GM12864 (cell line): ENCODE measurements at places on chromosomes 13 and 19.

DNA sequence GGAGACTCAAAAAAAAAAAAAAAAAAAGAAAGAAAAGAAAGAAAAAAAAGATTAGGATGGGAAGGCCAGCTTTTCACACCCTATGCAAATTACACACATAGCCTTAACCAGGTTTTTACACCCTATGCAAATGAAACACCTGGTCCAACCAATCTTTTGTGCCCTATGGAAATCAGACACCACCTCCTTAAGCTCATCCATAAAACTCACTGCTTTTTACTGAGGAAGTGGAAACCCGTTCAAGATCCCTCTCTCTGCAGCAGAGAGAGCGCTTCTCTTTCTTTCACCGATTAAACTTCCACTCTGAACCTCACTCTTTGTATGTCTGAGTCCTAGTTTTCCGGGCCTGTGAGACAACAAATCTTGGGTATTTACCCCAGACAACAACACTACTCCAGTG lies 25.3 kb upstream of the HOMER3 start:
- no peak for DNase-seq

DNA sequence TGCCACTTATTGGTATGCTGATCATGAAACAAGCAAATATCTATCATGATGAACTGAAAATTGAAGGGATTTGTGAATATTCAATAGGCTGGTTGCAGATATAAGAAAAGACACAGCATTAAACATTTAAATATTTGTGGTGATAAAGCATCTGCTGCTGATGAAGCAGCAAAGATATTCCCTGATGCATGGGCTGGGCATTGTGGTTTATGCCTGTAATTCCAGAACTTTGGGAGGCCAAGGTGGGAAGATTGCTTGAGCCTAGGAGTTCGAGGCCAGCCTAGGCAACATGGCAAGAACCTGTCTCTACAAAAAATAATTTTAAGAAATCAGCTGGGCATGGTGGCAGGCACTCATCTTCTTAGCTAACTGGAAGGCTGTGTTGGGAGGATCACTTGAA lies 54.5 kb downstream of the GPR180 start:
- no peak for DNase-seq

- no peak for DNase-seq
Observed at GRCh38 chr19:40685016-40685526, 5.4 kb downstream of the NUMBL start.

DNA sequence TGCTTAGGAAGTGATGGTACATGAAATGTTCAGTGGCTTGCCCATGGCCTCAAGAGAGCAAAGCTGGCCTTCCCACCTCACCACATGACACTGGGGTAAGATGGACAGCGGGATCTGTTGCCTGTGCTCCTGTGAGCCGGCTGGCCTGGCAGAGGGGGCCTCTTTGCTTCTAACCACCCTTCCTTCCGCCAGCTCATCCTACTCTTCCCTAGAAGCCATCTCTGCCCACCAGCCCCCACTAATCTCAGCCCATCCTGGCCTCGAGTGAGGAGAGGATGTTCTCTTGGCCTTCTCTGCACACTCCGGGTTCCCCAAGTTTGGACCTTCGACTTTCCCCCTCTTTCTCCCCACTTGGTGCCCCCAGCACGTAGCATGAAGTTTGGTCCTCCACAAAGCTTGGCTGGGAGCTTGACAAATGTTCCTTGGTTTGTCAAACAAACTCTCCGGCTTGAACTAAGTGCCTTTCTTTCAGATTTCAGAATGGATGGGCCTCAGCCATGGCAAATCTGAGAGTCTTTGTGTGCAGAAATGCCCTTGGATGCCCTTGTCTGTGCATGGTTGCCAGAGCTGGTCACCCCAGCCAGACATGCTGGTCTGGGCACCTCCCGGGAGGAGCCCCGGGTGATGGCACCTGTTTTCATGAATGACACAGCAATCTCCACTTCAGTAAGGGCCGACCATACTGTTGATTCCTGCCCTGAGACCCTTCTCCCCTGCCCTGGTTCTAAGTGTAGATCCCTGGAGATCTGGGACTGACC lies 145.5 kb downstream of the URI1 start:
- no peak for DNase-seq

DNA sequence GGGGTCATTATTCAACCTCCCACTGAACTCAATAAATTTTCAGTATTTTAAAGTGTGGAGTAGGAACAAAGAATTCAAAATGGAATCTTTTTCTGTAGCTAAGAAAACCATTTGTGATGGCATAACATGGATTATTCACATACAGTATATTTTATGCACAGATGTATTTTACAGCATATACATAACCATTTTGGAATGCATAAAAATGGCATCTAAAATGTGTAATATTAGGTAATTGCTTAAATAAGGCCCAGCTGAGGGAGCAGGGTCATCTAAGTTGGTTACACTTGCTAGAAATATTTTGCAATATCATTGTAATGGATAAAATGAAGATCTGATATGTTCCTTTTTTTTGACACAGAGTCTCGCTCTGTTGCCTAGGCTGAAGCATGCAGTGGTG lies 146.9 kb downstream of the LMO7 start:
- no peak for DNase-seq

GRCh38 chr13:113862931-113863523 lies 849 bp downstream of the GAS6 start:
- DNase-seq = no peak

DNA sequence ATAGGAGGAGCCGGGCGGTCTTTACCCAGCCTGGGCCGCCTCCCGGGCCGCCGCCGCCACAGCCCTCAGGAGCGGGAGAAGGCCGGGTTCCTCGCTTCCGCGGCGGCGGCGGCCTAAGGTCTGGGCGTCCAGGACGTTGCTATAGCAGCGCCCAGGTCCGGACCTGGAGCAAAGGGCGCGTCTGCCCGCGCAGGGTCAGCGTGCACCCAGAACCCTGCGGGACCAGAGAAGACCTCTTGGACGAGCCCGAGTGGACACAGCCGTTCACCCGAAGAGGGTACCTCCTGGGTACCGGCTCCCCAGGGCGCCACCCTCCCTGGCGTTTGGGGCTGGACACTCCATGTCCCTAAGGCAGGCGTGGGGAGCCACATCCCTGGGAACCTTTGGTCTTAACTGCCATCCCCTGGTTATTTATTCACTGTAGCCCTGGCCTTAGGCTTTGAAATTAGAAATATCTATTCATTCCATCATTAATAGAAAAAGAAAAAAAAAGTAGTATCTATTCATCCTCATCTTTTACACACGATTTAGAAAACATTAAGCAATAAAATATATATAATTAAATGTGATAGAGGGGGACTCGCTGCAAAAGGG lies 2.4 kb downstream of the DZIP1 start:
- no peak for DNase-seq

- DNase-seq = no peak
Observed at GRCh38 chr19:44618640-44619357, 5.4 kb downstream of the IGSF23 start.

GRCh38 chr19:5052945-5053485 lies 84.1 kb downstream of the KDM4B start:
- DNase-seq = no peak

DNA sequence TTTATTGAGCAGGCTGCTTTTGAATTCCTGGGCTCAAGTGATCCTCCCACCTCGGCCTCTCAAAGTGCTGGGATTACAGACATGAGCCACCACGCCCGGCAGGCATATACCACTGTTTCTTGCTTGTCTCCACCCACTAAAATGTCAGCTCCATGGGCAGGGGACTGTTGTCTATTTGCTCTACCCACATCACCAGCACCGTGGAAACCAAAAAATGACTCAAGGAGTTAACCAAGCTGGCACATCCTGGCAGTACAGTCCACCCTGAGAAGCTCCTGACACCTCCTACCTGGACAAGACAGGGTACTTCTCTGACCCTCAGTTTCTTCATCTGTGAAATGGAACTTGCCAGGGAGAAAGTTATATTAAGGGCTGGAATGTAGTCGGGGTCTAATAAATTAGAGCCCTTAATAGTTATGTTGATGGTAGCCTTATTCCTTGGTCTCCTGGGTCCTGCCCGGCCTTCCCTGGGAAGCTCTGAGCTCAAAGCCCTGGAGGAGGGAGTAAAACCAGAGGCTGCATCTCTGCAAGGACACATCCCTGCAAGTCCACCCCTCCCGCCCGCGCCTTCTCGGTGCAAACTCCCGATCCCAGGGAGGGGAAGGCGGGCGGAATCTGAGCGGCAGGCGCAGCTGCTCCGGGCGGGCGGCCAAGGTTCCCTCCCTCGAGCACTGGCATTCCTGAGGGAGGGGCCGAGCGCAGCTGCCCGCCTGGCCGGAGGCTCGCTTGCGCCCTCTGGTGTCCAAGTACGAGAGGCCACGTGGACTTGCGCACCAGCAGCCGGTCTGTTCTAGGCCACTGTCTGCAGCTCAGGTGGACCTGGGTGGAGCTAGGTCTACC lies 14.1 kb downstream of the RDH8 start:
- peak; percentile 44 for DNase-seq

DNA sequence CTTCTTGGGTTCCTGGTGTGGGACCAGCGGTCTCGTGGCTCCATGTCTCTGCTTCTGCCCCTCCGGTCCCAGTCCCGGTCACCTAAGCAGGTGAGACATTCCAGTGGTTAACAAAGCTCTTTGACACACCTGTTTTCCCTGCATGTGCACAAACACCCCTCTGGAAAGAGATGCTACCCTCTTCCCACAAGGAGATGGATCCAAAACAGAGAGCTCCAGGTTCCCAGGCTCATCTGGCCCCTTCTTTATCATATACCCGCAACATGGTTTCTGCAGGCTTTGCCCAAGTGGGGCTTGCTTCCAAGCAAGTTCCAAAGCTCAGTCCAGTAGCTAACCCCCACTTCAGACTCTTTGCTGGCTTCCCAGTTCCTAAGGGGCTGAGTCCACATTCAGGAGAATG lies 17.8 kb downstream of the PEG3 start:
- no peak for DNase-seq

- no peak for DNase-seq
Observed at GRCh38 chr19:29667901-29668341, 2.7 kb downstream of the PLEKHF1 start.

- DNase-seq = no peak
Observed at GRCh38 chr19:53808710-53809125, 15.4 kb downstream of the NLRP12 start.

- no peak for DNase-seq
Observed at GRCh38 chr13:103525530-103525929, 459.3 kb upstream of the SLC10A2 start.

- DNase-seq = no peak
Observed at GRCh38 chr19:51507192-51507591, 5.6 kb upstream of the SIGLEC12 start.

GRCh38 chr19:48606463-48607358 lies at the start of gene SPACA4:
Gene SPACA4, plus strand, starts transcription at chr19:48606742. Its CDS starts 237 bp downstream, at chr19:48606979.
- no peak for DNase-seq

- DNase-seq = no peak
Observed at GRCh38 chr13:32228330-32229041, 86.7 kb downstream of the ZAR1L start.

- DNase-seq = no peak
Observed at GRCh38 chr13:93001866-93002461, 224.6 kb upstream of the GPC6 start.

DNA sequence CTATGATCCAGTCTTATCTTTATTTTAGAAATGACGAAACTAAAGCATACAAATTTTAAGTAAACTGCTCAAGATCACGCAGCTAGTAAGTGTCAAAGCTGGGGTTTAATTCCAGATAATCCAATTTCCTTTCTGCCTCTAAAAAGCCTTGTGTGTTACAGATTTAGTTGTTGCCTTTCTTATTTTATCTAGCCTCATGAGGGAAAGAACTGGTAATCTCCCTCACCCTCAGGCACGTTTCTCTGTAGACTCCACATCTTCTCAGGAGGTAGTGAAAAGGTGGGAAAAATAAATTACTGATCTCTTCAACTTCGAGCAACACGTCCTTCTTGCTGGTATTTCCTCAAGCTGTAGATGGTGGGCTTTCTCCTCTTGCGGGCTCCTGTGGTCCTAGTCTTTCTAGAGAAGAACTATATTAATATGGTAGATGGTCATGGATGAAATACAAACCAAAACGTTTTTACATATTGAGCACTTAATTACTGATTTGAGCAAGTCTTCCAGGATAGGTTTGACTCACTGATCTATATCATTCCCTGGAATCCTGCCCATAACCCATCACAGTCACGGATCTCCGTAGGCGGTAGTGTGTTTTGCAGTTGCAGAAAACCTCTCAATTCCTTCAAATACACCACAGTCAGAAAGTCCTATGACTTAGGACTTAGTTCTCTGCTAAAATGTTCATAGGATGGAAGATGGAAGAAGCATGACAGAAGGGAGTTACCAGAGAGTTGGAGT lies 519.5 kb downstream of the DCT start:
- DNase-seq = no peak

- no peak for DNase-seq
Observed at GRCh38 chr19:3608750-3609322, 2.2 kb upstream of the TBXA2R start.

DNA sequence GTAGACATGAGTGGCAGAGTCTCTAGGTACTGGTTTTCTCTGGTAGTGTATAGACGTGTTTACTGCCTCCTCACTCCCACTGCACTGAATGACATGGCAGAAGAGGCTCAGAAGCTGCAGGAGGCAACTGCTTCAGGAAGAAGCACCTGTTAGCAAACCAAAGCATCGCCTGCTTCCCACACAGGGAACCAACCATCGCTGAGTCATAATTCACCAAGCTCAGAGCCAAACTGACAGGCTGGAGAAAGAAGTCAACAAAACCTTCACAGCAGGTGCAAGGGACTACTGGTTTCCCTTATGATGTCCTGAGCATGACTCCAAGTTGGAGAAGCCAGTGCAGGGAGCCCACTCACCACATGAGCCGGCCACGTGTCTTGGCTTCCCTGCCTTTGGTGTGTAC lies 69.8 kb downstream of the KCTD12 start:
- DNase-seq = no peak

DNA sequence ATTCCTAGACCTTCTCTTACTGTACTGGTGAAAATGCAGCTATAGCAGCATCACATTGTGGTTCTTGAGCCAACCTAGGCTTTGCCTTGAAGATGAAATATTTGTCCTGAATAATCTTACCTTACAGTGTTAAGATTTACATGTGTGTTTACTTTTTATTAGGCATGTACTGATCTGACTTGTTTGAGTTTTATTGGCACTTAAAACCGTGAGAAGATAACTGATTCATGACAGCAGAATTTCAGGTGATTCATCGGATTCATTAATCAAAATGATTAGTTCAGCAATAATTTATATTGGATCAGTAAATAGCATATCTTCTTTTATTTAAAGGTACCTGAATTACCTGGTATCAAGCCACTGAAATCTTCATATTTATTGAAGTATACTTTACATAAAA lies 296.3 kb downstream of the KLF5 start:
- DNase-seq = no peak

GRCh38 chr13:114089751-114090400 lies 42.5 kb downstream of the RASA3 start:
- DNase-seq = no peak

GRCh38 chr13:33105387-33106005 lies 89.3 kb downstream of the KL start:
- DNase-seq = no peak

- peak; percentile 58 for DNase-seq
Observed at GRCh38 chr13:30114571-30115256, 192.6 kb downstream of the KATNAL1 start.

DNA sequence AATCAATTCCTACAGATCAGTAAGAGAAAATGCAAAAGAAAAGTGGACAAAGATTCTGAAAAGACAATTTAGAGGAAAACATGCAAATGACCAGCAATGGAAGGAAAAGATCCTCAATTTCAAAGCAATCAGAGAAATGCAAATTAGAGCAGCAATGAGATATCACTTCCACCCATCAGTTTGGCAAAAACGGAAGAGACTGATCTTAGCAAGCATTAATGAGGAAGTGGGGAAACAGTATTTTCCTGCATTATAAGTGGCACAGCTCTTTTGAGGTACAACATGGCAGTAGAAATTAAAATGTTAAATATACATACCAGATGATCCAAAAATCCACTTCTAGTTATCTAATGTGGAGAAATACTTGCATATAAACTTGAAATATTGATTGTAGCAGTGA lies 69.1 kb upstream of the SLC7A1 start:
- DNase-seq = no peak

GRCh38 chr13:71368336-71368735 lies 498.7 kb downstream of the DACH1 start:
- no peak for DNase-seq
